Fibroblast of skin of left quadriceps (primary cell): ENCODE measurements at places on chromosomes 13 and 19.

GRCh38 chr13:31110617-31111016 lies 51.1 kb downstream of the HSPH1 start:
- no peak for DNase-seq

GRCh38 chr19:2243274-2244124 lies 5.6 kb upstream of the AMH start:
- DNase-seq: no peak

DNA sequence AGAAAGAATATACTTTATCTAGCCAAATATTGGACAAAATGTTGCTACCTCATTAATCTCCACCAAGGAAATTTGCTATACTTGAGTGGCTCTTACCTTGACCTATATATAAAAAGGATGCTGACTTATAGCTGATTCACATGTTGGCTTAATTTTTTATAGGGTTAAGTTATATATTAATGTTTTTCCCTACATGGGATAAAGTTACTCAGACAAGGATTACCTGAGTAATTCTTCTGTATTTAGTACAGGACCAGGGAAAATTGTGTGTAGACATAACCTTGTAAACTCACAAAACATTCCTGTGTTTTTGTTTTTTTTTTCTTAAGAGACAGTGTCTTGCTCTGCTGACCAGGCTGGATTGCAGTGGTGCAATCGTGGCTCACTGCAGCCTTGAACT lies 30.6 kb upstream of the SOHLH2 start:
- no peak for DNase-seq

DNA sequence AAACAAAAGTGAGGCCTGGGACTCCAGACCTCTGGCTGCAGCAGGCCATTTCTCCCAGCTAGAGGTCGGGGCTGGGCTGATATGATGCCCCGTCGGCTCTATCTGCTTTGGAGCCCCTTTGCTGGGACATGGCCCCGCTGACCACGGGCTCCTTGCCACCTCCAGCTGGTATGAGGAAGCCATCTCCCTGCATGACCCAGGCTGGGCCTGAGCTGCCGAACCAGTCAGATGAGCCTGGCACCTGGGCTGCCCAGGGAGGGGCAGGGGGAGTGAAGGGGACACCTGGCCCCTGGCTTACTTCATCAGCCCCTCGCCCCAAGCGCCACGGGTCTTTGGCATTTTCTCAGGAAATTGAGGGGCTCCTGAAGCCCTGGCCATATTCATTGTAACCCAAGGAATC lies 7.8 kb downstream of the ZSWIM4 start:
- DNase-seq: no peak
